ENCODE measurements at places on chromosomes 12 and 14. TPM values are rescaled to one million over a fixed set of nuclear protein-coding genes. Genes with fewer than 3 reads are reported as not detected.

LRP10 gene
- total RNA-seq, result 36.3 TPM

OR6C2 gene
- total RNA-seq, result not detected

HNF1A gene
- total RNA-seq, result not detected

CMKLR1 gene
- total RNA-seq, result not detected

RAD9B gene
- 1.5 TPM for total RNA-seq

TCL1B gene
- total RNA-seq, result not detected

ACOT4 gene
- 3.1 TPM for total RNA-seq

TGFB3 gene
- total RNA-seq, result 4.1 TPM

ERP27 gene
- total RNA-seq, result 1.7 TPM

DNA sequence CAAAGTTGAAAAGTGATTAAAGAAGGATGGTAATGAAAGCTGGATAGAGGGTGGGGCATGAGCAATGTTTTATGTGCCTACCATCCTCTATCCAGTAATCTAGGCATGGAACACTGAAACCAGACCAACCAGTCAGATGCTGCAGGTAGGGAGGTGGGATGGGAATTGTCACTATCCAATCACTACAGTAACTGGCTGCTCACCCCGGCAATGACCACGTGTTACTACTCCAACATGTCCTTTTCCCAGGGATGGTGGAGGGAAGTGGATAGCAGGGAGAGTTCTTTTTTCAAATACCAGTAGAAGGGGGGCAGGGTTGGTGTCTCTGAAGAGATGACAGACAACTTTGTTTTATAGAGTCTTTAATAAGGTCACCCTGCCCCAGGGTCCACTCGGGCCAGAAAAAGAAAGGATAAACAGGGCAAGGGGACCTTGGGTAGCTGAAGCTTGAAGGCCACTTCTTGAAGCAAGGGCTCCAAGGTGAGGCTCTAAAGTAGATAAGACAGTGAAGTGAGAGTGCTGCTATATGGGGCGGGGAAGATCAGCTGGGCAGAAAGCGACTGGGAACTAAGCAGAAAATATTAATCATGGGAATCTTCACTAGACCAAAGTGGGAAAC is 14.7 kb upstream of the CDH24 start:
- no peak for DNase-seq

GRCh38 chr14:51335961-51336723 is 96.1 kb downstream of the TMX1 start:
- DNase-seq, result no peak

DNA sequence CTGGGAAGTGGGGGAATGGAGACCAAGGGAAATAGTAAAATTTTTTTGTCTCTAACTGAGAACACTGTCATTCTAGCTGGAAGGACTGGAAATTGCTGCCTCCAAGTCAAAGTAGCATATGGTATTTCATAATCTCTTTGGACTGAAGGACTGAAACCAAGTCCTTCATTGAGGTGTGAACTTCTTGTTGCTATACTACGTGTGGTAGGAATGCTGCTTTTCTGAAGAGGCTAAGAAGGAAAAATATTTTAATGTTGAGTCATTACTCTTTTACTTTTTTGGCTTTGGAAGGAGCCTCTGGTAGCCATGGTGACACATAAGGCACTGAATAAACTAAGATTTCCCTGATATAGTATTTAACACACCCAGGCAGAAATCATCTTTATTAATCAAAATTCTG is 465.4 kb downstream of the NPAS3 start:
- no peak for DNase-seq

GRCh38 chr14:64779472-64779871 is 75.2 kb downstream of the PLEKHG3 start:
- no peak for DNase-seq

DNA sequence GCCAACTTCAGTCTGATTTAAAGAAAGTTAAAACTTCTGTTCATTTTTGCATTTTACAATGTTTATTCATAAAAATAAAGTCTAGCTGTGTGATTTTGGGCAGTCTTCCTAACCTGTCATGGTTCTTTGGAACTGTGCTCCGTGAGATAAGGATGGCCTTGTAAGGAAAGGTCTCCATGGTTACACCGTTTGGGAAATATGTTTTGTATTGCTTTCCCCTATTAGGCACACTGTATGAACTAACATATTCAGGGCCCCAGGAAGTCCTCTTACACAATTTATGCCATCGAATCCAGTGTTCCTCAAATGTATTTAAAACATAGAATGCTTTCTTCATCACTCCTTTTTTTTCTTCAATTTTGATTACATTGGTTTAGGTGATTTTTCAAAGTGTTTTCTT is 54.5 kb downstream of the APAF1 start:
- DNase-seq, result no peak

GRCh38 chr12:85823436-85824180 is 12.6 kb downstream of the RASSF9 start:
- DNase-seq, result no peak

DNA sequence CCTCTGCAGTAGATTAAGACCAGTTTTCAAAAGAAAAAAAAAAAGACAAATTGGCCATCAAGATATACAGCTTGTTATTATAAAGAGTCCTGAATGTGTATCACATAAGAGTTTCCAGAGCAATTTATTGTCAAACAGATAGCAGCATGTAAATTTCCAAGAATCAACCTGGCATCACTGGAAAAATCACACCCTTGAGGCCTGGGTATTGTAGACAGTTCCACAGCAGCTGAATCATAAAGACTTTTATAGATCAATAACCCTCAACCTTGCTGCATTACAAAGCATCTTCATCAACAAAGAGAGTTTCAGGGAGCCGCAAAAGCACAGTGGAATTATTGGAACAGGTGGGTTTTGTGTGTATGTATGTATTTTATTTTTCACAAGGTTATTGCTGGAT is 94.6 kb upstream of the LRIG3 start:
- DNase-seq, result no peak

- peak; percentile 41 for DNase-seq
Measured at GRCh38 chr14:60651796-60652673, 2.8 kb upstream of the SIX1 start.

- no peak for DNase-seq
Measured at GRCh38 chr12:107080299-107080698, 13.1 kb downstream of the CRY1 start.

GRCh38 chr14:66072190-66073084 is 413.7 kb upstream of the CCDC196 start:
- DNase-seq, result no peak

GRCh38 chr14:96538097-96538989 is 36.2 kb downstream of the PAPOLA start:
- DNase-seq, result no peak
